Kidney epithelial cell (primary cell): ENCODE measurements at places on chromosomes 13 and 19.
A peak's percentile ranks its signal among the peaks of the same experiment; 100 is the strongest.

GRCh38 chr19:29247872-29248271, 34.9 kb upstream of the UQCRFS1 start:
- no peak for DNase-seq

- no peak for DNase-seq
Observed at GRCh38 chr13:74904556-74904955, 577.4 kb downstream of the TBC1D4 start.

GRCh38 chr19:35404879-35405622, 34.2 kb downstream of the GPR42 start:
- DNase-seq = no peak

DNA sequence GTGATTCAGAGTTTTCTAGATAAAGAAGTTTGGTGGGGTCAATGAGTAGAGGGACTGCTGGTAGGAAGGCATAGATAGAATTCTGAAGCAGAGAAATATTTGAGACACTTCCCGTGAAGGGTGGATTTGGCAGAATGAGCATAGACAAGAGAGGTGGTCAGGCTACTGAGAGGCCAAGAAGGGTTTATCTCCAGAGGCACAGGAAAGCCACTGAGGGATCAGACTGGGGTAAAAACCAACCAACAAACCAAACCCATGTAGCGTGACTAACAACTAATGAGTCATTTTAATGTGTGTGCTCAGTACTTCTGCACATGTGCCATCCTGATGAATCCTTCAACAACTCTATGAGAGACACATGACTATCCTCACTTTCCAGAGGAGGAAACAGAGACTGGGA, 60.0 kb upstream of the SERP2 start:
- peak; percentile 86 for DNase-seq
